ENCODE measurements at places on chromosomes 2 and 18.

DNA sequence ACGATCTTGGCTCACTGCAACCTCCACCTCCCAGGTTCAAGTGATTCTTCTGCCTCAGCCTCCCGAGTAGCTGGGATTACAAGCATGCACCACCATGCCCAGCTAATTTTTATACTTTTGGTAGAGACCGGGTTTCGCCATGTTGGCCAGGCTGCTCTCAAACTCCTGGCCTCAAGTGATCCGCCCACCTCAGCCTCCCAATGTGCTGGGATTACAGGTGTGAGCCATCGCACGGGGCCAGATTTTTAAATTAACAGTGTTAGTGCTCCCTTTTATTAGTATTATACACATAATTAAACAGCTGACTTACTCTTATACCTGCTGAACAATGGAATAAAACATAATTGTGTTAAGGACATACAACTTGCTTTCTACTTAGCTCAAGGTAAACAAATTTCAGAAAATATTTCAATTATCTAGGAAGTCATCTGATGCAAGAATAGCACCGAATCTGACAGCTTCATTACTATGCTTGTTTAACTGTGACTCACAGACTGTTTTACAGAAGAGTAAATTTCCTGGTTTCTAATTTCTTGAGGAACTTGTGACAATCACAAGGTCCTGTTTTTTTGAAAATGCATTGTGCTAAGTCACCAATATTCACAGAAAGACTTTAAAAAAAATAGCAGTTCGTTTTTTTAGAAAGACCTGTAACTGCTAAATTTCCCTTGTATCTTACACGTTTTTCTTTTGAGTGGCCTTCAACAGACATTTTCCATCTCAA lies 51.2 kb downstream of the SPIRE1 start:
- no peaks in the 10 kb centered on the region for H3K36me3 ChIP-seq
- no peak overlapping the region for H3K27ac ChIP-seq
- H3K27me3 ChIP-seq = no peaks in the 10 kb centered on the region
- H3K4me1 ChIP-seq = peaks cover 2% of the 10 kb centered on the region

- H3K36me3 ChIP-seq = peaks cover 2% of the 10 kb centered on the region
- peaks cover 10% of the 10 kb centered on the region for H3K4me1 ChIP-seq
- H3K27ac ChIP-seq = no peak overlapping the region
- no peak overlapping the region for H3K4me3 ChIP-seq
- no peak for DNase-seq
Measured at GRCh38 chr2:62099523-62100175, 96.3 kb upstream of the B3GNT2 start.

DNA sequence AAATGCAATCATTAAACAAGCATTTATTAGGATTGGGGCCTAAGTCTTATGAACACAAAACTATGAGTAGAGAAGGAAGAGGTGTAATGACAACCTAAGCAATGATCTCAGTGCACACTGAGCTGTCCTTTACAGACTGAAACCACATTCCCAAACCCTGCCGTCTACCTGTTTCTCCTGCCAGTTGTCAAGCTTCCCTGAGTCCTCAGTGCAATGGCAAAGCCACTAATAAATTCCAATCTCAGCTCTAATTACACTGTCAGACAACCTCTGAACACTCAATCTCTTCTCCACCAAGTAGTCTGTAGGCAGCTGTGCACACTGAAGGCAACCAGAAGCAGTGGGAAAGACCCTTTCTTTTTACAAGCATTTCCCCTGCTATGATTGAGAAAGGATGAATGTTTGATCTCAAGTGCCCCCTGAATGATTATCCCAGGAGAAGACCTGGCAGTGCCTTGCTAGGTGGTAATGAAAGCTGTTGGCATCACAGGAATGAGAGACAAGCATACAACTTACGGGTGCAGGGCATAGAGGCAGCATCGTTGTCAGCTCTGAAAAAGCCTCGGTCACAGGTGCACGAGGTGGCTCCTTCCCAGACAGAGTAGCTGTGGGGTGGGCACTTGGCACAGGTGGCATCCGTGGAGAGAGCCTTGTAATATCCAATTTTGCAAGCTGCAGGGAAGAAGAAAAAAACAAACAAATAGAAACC lies 71.4 kb downstream of the EPHA4 start:
- DNase-seq = no peak
- no peaks in the 10 kb centered on the region for H3K36me3 ChIP-seq
- peaks cover 24% of the 10 kb centered on the region for H3K4me1 ChIP-seq
- no peak overlapping the region for H3K4me3 ChIP-seq

- DNase-seq = no peak
- peak overlapping the region; percentile 46 for H3K27ac ChIP-seq
- no peaks in the 10 kb centered on the region for H3K27me3 ChIP-seq
- H3K4me1 ChIP-seq = peaks cover 12% of the 10 kb centered on the region
Measured at GRCh38 chr2:43314299-43314927, 88.0 kb upstream of the ZFP36L2 start.

GRCh38 chr2:209845666-209846065 lies 74.0 kb downstream of the UNC80 start:
- no peaks in the 10 kb centered on the region for H3K36me3 ChIP-seq
- H3K27ac ChIP-seq = no peak overlapping the region
- H3K27me3 ChIP-seq = peaks cover 4% of the 10 kb centered on the region
- H3K4me3 ChIP-seq = no peak overlapping the region

DNA sequence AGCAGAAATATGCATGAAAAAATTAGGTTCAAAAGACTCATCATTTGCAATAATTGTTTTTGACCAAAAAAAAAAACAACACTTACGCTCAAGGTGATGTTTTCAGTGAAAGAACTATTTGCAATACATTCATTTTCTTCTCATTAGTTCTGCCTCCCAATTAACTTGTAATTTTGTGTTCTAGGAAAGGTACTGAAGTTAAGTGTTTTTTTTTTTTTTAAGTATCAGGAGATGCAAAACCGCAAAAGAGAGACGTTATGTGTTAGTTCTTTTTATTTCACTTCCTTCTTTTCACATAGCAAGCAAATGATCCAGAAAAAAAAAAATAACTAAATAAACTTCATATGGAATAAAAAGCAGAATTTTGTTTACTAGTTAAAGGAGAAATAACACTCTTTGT lies 735.2 kb upstream of the GCFC2 start:
- no peak for DNase-seq
- no peaks in the 10 kb centered on the region for H3K27me3 ChIP-seq
- H3K27ac ChIP-seq = no peak overlapping the region

DNA sequence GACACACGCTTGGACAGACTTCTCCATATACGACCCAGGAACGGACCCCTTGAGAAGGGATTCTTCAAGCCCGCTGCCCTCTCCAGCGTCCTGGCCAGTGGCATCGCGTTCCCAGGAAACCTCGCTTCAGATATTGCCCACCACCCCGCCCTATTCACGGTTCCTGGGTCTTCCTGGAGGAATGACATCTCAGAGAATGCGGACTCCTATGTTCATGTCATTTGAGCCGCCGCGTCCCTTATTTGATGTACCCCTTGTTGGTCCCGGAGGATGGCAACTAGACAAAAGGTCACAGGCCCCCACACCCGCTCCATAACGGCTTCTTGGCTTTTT lies 588 bp upstream of the CCDC93 start:
- H3K27ac ChIP-seq = peak overlapping the region; percentile 68
- H3K4me1 ChIP-seq = peaks cover 38% of the 10 kb centered on the region
- H3K27me3 ChIP-seq = no peaks in the 10 kb centered on the region
- H3K4me3 ChIP-seq = peak overlapping the region; percentile 90

DNA sequence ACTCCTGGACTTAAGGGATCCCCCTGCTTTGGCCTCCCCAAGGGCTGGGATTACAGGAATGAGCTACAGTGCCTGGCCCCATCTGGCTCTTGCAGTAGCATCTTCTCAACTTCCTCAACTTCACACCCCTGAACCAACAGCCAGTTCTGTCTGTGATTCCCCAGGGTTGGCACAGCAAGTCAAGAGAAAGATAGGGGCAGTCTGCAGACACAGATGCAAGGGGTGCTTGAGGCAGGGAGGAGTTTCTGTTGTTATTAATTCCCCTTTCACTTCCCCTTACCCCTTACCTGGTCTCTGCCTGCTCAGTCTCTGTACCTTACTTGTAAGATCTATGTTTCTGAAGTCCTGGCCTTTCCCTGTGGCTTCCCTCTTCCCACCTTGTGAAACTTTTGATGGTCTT lies 54.1 kb upstream of the MEX3C start:
- H3K27me3 ChIP-seq = peaks cover 2% of the 10 kb centered on the region
- no peak overlapping the region for H3K27ac ChIP-seq
- no peak for DNase-seq

DNA sequence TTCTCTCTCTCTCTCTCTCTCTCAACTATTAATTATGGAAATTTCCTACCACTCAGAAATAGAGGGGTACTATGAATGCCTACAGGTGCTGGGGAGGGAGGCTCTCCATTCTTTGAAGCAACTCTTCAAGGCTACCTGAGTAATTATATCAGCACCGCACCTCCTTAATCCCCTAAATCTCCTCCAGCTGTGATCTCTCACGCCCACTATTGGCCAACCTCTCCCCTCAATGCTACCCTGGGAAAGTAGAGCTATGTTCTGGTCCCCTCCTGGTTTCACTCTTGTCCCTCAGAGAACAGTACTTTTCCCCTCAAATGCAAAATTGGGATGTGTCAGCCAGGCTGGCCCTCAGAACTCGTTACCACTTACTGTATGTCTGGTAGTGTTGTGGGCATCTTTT lies 1.6 kb downstream of the MOCOS start:
- no peak overlapping the region for H3K4me3 ChIP-seq
- H3K4me1 ChIP-seq = peaks cover 5% of the 10 kb centered on the region
- DNase-seq = no peak
- peaks cover 22% of the 10 kb centered on the region for H3K27me3 ChIP-seq
- no peaks in the 10 kb centered on the region for H3K36me3 ChIP-seq

DNA sequence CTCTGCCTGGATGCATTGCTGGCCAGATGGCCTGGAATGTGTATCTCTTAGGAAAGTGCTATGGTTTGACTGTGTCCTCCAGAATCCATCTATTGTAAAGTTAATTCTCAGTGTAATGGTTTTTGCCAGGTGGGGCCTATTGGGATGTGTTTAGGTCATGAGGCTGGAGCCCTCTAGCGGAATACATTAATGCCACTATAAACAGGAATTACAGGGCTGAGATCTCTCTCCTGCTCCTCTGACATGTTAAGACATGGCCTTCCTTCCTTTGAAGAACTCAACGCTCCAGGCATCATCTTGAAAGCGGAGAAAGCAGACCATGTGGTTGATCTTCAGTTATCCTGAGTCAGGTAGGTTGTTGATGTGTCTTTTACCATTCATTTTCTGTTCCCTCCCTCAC lies 276.4 kb downstream of the RPIA start:
- DNase-seq = no peak
- H3K27me3 ChIP-seq = no peaks in the 10 kb centered on the region
- no peaks in the 10 kb centered on the region for H3K36me3 ChIP-seq
- H3K27ac ChIP-seq = no peak overlapping the region
- H3K4me3 ChIP-seq = no peak overlapping the region

- no peak overlapping the region for H3K27ac ChIP-seq
- no peak for DNase-seq
- H3K4me1 ChIP-seq = no peaks in the 10 kb centered on the region
- peaks cover 2% of the 10 kb centered on the region for H3K27me3 ChIP-seq
- no peak overlapping the region for H3K4me3 ChIP-seq
Measured at GRCh38 chr2:193326296-193326695, 1131.6 kb upstream of the TMEFF2 start.

- H3K4me3 ChIP-seq = no peak overlapping the region
- peaks cover 44% of the 10 kb centered on the region for H3K4me1 ChIP-seq
- DNase-seq = no peak
- no peak overlapping the region for H3K27ac ChIP-seq
Measured at GRCh38 chr2:190877436-190877835, 3.2 kb upstream of the GLS start.

DNA sequence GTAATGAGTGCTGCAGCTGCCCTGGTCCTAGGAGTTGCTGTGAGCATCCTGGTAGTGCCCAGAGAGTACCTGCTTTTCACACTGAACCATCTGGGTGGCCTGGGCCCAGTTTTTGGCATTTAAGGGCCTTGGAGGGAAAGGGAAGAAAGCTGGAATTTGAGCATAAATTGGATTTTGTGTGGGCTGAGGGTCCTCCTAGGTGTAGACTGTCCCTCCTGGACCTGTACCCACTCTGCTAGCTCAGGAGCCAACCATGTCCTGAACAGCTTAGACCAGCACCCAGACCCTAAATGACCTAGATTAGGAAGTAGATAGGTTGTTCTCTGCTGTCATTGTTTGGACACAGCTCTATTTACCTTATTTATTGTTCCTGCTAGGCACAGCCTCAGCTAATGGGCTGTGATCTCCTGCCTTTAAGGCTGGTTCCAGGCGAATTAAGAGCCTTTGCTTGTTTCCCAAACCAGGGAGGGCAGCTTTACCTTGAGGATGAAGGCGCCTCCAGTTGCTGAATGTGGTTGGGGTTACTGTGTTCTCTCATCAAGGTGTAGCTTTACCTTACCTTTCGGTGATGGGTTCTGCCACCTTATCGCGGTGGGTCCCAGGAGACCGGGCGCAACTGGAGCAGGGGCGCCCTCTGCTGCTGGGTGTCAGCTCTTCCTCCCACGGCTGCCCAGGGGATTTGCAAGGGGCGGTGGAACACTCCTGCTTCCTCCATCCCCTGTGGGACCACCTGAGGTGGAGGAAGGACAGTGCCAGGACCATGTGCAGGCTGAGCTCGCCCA lies 34.4 kb downstream of the ITGA6 start:
- H3K4me3 ChIP-seq = peak overlapping the region; percentile 37
- H3K27ac ChIP-seq = no peak overlapping the region
- no peaks in the 10 kb centered on the region for H3K27me3 ChIP-seq
- peaks cover 89% of the 10 kb centered on the region for H3K4me1 ChIP-seq

DNA sequence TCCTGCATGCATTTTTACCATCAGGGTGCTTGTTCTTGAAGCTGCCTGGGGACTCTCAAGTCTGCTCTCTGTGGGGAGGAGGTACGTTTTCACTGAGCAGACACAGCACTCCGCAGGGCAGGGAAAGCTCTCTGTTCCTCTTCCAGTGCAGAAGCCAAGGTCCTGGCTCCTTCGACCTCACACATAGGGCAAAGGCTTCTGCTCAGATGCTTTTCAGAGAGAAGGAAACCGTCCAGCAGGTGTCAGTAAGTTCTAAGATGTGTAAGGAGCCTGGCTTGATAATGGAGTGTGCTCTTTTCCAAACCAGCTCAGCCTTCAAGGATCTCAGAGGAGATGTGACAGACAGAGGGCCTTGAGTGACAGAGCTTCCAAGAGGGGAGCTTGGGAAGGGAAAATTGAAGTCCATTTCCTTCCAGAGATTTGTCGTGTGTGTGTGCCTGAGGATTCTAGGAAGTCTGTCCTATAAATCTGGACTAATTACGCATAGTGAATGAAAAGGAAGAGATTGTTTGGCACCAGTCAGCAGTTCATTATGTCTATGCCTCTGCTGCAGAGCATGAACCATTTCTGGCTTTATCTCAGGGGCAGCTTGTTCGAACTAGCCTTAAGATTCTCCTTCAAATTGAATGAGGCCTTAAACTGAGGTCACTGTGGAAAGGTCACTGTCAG lies 67.3 kb upstream of the UPP2 start:
- peaks cover 3% of the 10 kb centered on the region for H3K27me3 ChIP-seq
- DNase-seq = no peak
- H3K27ac ChIP-seq = no peak overlapping the region
- H3K4me1 ChIP-seq = no peaks in the 10 kb centered on the region
- H3K4me3 ChIP-seq = no peak overlapping the region

- H3K27ac ChIP-seq = no peak overlapping the region
- H3K4me1 ChIP-seq = peaks cover 2% of the 10 kb centered on the region
- H3K36me3 ChIP-seq = no peaks in the 10 kb centered on the region
- no peak overlapping the region for H3K4me3 ChIP-seq
- peaks cover 8% of the 10 kb centered on the region for H3K27me3 ChIP-seq
Measured at GRCh38 chr18:50819027-50819727, 639 bp downstream of the MRO start.

Data from activated naive CD8-positive, alpha-beta T cell treated with anti-CD3 and anti-CD28 coated beads, Interleukin-2, amount 50 U/mL, for 24 hours (primary cell).